Chondrocyte (in vitro differentiated cells): ENCODE measurements at places on chromosomes 1 and 21. TPM values are rescaled to one million over a fixed set of nuclear protein-coding genes. Genes with fewer than 3 reads are reported as not detected.

DNA sequence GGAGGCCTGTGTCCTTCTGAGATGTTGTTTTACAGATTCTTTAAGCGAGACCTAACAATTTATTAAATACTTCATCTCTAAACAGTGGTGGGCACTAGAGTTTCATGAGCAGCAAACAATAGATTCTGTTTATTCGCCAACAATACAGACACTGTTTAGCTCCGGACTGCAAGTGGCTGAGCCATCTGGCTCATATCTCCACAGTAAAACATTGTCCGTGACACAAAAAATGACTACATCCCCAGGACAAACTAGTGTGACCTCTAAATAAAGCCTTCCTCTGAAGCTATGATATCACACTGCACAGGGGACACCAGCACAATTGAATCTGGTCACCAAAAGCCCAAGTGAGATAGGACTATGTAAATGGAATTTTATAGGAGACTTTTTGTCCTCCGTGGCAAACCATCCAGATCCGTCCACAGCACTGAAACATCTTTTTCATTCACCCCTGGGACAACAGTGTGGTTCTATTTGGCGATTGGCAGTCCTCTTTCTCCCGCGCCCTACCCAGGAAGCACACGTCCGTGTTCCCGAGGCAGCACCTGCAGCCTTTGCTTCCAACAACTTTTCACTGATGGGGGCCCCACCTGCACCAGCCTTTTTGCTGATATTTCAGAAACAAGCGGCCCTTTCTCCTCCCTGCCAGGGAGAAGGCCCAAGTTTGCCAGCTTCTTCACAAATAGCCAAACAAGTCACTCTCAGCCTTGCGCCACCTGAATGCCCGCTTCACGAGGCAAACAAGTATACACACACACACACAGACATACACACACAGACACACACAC, 47.4 kb downstream of the OLIG1 start:
- DNase-seq: no peak

GRCh38 chr1:85413169-85413568, 51.8 kb downstream of the DDAH1 start:
- no peak for DNase-seq

DNA sequence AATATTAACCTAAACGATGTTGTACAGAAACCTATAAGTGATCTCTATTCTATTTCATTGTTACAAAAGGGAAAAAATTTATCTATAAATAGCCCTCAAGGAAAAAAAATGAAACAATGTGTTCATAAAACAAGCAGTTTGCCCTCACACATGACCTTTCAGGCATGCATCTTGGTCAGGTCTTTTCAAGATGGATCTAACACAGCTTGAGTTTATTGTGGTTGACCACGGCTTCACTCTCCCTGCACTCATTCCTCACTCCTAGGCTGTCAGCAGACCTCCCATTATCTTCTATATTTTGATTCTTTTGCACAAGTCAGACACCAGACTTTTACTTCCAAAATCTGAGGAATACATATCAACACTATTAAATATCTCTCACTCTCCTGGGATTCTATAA, 544.3 kb downstream of the KCNT2 start:
- no peak for DNase-seq

The MPZ gene
- 0.31 to 0.45 TPM (median 0.41 TPM) in 3 replicates for total RNA-seq

- DNase-seq: no peak
Measured at GRCh38 chr21:20570824-20571232, 427.4 kb upstream of the NCAM2 start.

The UTS2 gene
- not detected in 3 replicates for total RNA-seq

DNA sequence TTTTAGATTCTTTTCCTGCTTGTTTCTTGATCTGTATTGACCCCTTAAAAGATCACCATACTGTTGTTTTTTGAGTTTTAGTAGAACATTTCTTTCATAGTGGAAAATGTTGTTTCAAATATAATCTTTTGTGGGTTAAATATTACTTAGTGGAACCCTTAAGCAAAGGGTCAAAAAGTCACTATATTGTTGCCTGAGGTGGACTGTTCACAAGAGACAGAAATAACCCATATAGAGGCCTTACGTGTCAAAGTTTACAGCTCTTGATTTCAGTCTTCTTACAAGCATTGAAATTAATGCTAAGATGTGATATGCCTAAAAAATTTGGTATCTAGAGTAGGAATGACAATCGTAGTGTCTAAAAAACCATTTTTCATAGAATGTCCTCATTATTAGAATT, 6.3 kb downstream of the DNAJB4 start:
- no peak for DNase-seq

The TAS1R1 gene
- not detected in 3 replicates for total RNA-seq

- DNase-seq: peak; percentile 50
Measured at GRCh38 chr21:32603131-32603530, 9.0 kb downstream of the CFAP298 start.

The PRKAA2 gene
- 2.2 to 3.4 TPM (median 3.2 TPM) in 3 replicates for total RNA-seq

GRCh38 chr1:209268479-209268878, 315.0 kb upstream of the CAMK1G start:
- DNase-seq: no peak

The LIN28A gene
- total RNA-seq: not detected in 3 replicates

The LMOD1 gene
- 17.7 to 83.6 TPM (median 80.5 TPM) in 3 replicates for total RNA-seq

The PIGR gene
- total RNA-seq: not detected in 3 replicates

The NOS1AP gene
- total RNA-seq: 4.5 to 6.2 TPM (median 5.1 TPM) in 3 replicates

- no peak for DNase-seq
Measured at GRCh38 chr1:36977731-36978406, 56.4 kb downstream of the GRIK3 start.

DNA sequence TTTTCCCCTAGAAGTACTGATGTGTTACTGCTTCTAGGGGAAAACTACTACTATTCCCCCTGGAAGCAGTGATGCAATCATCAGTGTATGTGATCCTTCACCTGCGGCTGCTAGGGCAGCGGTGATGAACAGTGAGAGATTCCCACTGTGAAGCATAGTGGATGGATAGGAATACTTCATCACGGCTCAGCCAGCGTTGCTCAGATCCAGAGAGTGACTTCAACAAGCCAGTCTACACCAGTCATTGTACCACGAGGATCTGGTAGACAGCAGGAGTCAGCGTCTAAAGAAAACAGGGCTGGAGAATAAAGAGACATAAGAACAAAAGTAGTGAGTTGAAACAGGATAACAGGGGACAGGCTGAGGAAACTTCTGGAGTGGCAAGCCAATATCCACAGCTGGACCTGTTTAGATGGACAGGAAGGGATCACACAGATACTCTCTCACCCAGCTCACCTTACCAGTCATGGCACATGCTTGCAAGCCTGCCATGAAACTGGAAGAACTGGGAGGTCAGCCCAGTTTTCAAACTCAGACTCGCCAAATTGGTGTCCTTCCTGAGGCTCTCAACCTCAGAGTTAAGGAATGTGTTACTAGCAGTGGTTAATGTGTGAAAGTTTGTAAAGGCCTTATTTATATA, 42.4 kb upstream of the LRRC52 start:
- DNase-seq: no peak

The TP73 gene
- total RNA-seq: 0.05 to 0.58 TPM in 2 of 3 replicates, not detected in the other

- no peak for DNase-seq
Measured at GRCh38 chr1:211009944-211010343, 124.0 kb downstream of the KCNH1 start.

- DNase-seq: no peak
Measured at GRCh38 chr1:155022927-155023236, 10.7 kb downstream of the DCST2 start.

The KCNJ9 gene
- not detected in 3 replicates for total RNA-seq

- no peak for DNase-seq
Measured at GRCh38 chr1:186653312-186653711, 26.9 kb downstream of the PTGS2 start.

DNA sequence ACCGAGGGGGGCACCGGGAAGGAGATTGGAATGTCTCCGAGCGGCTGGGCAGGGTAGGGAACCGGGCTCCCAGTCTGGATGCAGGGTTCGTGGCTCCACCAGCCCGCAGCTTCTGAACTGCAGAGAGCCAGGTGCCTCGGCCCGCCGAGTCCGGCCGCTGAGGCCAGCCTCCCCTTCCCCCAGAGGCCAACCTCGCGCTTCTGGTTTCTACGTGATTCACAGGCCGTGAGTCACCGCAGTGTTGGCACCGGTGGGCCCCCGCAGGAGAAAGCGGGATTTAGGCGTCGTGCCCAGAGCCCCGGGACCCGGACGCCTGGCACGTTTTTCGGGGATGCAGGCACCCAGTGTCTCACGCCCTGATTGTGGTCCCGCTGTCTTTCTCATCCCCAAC, 458 bp downstream of the CRABP2 start:
- DNase-seq: no peak

The FAM43B gene
- total RNA-seq: 0.52 to 2.5 TPM (median 0.82 TPM) in 3 replicates

- DNase-seq: no peak
Measured at GRCh38 chr1:103063921-103064320, 44.4 kb downstream of the COL11A1 start.

The EXO1 gene
- 2.7 to 11.5 TPM (median 3.8 TPM) in 3 replicates for total RNA-seq

DNA sequence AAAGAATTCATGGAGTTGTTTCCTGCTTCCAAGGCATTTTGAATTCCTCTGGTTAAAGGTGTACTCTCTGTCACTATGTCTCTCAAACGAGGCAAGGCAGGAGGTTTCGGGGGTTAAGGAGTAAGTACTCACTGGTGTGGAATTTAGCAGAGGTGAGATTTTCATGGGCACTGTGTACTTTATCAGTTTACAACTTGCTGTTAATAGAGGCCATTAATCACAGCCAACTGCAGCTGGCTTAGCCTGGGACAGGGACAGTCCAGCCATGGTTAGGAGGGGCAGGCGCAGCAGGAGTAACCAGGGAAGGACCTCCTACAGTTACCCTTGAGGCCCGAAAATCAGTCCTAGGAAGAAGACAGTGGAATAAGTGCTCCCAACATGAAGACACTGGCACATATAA, 18.1 kb upstream of the TMEM9 start:
- DNase-seq: no peak

- DNase-seq: no peak
Measured at GRCh38 chr1:231705806-231706760, 79.5 kb downstream of the DISC1 start.
